NCI-H2029 (cell line): ENCODE measurements at places on chromosomes 13 and 19.

GRCh38 chr19:3986260-3987041 lies 1.2 kb upstream of the EEF2 start:
- DNase-seq: peak; percentile 89

GRCh38 chr13:50115695-50116094 lies 100.5 kb downstream of the KCNRG start:
- DNase-seq: no peak

DNA sequence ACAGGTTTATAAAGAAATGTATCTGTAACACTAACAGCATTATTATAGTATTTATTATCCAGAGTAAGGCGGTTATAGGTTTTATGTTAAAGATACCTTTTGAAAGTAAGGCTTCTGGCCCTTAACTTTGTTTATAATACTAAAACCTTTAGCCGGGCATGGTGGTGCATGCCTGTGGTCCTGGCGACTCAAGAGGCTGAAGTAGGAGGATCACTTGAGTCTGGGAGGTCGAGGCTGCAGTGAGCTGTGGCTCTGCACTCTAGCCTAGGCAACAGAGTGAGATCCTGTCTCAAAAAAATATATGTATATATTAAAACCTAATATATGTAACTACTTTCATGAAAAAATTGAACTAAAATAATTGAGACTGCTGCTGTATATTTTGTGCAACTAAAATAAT lies 98.7 kb upstream of the KLF5 start:
- DNase-seq: no peak

DNA sequence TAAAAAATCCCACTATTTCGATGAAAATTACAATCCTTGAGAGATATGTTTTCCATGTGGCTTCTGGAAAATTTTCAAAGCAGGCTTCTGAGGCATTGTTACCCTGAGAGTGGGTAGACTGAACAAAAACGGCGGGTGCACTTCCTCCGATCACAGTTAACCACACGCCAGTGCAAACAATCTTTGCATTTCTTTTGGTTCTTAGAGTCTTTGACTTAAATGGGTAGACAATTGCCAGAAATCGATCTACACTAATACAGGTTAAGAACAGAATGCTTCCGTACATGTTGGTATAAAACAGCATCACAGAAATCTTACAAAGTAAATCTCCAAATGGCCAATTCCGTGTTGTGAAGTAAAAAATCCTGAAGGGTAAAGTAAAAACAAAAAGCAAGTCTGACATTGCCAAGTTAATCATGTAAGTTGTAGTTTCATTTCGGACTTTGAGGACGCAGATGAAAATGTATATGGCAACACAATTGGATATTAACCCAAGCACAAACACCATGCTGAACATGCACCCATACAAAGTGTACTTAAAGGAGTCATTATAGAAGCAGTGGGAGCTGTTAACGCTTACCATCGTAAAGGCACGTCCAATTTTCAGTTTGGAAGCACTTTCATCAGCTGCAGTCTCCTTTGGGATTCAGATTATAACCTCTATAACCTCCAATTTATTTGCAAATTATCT lies 927 bp downstream of the LPAR6 start:
- no peak for DNase-seq

DNA sequence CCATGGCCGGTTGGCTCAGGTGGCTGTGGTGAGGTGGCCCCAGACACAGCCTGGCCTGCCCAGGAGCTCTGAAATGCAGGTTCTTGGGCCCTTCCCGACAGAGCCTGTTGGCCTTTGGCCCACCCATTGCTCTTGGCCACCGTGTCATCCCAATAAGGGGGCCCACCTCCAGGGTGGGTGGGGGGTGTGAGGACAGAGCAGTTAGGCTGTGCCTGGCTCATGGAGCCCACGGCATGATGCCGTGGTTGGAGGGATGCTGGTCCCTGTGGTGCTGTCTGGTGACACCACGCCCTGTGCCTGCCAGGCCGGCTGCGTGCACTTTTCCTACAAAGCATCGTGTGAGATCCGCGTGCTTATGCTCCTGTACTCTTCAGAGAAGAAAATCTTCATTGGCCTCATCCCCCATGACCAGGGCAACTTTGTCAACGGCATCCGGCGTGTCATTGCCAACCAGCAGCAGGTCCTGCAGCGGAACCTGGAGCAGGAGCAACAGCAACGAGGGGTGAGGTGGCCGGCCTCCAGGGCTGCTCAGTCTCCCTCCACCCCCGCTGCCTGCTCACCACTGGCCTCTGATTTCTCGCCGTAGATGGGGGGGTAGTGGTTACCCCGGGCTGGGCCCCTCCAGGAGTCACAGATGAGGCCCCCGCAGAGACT lies 7.6 kb downstream of the PNKP start:
- no peak for DNase-seq

DNA sequence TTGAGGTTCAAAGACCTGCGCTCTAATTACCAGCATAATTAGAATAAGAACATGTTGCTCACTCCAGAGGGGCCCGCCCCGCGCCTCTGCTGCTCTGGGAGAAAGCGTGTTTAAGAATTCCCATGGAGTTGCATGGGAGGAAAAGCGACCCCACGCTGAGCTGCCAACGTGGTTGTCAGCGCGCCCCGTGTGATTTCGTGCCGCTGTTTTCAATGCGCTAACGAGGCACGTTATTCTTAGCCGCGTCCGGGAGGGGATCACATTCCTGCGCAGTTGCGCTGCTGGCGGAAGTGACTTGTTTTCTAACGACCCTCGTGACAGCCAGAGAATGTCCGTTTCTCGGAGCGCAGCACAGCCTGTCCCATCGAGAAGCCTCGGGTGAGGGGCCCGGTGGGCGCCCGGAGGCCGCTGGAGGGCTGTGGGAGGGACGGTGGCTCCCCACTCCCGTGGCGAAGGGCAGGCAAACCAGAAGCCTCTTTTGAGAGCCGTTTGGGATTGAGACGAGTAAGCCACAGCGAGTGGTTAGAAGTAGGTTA lies 173.8 kb upstream of the SOX1 start:
- DNase-seq: no peak

DNA sequence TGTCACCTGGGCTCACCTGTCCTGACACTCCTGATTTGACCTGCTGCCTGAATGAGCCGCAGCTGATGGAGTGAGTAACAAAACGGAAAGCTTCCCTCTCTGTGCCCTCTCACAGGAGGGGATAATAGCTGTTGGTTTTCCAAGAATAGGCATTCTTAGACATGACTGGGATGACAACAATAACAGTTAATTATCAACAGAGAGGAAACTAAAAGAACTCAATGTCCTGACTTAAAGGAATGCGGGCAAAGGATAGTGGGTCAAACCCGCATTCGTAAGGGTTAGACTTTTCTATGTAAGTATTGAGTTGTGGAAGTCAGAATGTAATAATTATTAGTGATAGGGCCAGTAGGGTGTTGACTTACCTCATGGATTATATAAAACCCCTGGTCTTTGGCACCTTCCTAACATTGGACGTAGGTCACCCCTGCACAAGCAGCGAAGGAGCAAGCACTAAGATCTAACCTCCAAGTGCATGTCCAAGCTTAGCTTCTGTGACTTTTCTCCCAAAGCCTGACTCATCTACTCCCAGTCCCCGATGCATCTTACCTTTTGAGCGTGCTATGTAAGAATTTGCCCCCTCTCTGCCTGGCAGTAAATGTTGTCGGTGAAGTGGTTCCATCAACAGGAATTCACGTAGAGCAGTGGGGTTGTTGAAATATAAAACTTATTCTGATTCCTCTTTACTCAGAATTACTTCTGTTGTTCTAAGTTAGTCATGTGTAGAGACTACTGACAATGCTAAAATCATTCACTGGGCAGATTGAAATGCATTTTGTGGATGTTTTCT lies 442.3 kb downstream of the FGF9 start:
- DNase-seq: no peak

GRCh38 chr13:40247845-40248244 lies 418.6 kb downstream of the FOXO1 start:
- no peak for DNase-seq

DNA sequence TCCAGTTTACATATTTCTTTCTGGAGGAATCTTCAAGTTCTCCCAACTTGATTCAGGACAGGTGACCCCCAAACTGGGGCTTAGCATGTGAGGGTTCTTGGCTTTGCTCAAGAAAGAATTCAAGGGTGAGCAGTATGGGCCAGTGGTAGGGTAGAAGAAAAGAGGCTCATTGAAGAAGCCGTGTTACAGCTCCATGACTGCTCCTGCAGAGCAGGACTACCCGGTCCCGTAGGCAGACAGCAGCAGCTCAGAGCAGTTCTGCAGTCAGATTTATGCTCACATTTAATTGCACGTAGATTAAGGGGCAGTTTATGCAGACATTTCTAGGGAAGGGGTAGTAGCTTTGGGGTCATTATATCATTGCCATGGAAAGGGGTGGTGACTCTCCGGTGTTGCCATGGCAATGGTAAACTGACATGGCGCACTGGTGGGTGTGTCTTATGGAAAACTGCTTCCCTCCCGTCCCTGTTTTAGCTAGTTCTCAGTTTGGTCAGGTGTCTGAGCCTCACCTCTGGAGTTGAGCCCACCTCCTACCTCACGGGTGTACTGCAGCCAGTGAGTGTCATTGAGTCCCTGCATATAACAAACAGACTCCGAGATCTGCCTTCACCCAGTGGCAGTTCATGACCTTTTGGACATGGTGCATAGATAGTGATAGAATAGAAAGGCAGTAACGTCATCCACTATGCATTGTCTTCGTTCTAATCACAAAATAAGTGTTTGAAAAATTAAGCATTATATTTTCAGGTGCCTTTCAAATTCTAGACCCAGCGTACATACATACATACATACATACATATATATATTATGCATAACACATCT lies 16.0 kb upstream of the ZNF792 start:
- no peak for DNase-seq

DNA sequence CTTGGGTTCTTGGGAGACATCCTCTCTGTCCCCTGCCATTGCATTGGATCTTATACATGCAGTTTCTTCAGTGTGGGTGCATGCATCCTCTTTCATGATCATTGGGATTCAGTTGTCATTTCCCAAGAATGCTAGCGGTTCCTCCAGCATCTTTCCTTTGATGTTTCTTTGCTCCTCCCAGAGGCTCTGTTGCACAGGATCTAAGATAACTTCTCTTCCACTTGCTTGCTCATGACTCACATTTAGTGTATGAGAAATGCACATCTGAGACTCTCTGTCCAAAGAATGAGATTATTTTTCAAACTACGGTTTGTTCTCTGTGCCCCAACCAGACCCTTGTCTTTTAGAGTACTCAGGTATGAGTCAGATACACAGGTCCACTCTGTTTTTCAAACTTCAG lies 197.1 kb downstream of the NDFIP2 start:
- DNase-seq: no peak

DNA sequence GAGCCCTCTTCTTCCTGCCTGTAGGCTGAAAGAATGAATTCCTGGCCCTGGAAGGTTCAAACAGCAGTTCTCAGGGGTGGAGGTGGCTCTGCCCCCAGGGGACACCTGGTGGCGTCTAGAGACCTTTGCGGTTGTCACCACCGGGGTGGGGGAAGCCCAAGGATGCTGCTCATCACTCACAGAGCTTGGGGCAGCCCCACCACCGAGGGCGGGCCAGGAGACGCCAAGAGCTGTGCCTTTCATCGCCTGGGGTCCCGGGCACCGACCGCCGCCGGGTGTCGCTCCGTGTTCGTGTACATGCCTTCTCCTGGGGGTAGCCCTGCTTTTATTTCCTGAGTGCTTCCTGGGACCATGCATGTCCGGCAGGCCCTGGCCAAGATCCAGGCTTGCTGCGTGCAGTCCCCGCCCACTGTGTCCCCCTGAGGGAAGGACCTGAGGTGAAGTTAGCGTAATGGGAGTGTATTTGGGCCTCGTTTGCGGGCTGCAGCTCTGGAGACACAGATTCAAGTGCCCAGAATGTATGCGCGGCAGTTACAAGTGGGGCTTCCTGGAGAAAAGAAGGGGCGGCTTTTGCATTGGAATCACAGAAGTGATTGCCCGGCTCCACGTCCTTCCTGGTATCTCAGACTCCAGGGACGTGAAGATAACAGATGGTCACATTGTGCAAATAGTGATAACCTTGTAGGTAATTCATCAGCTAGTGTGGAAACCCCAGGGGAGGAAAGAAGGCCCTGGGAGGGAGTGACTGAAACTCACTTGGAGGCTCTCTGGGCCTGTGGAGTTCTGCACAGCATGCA lies 7.8 kb downstream of the DOT1L start:
- DNase-seq: peak; percentile 25

- DNase-seq: peak; percentile 89
These were observed 57.2 kb downstream of the CHST8 start for GRCh38 chr19:33678796-33679585.
